Fibroblast of mammary gland (primary cell): ENCODE measurements at places on chromosomes 5 and 9.

GRCh38 chr5:26060212-26060611 is 978.2 kb downstream of the CDH9 start:
- DNase-seq, result no peak

DNA sequence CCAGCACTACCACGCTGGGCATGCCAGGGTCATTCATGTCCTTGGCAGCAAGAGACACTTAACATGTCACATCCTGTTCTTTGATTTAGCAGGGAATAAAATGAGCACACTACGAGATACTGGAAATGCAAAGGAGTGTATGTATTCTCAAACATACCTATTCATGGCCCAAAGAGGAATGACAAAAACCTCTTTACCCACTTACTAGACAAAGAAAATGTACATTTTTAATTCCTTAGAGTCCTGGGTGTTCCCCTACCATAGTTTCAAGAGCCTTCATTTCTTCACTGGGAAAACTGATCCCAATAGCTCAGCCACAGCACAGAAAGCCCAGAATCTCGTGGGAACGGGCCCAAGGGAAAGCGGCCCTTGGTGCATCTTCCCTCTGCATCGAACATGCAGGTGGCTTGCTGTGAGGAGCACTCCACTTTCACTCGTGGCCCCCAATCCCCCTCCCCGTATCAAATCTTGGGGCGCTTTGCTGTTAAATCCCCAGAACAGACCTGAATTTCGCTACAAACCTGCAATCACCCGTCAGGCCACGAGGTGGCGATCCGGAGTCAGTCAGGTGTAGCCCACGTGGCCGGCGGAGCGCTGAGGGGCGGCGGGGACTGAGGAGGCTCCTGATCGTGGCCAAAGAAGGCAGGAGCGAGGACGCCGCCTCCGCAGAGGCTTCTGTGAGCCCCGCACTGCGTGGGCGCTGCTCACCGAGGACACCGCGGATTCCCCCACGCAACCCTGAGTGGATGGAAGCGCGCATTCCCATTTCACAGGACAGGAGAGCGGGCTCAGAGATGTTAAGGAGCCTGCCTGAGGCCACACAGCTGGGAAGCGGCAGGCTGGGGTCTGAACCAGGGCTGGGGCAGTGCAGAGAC is 91.4 kb downstream of the LMX1B start:
- DNase-seq, result peak; percentile 54

GRCh38 chr5:6744841-6745705 is 31.8 kb downstream of the TENT4A start:
- no peak for DNase-seq

- no peak for DNase-seq
Observed at GRCh38 chr5:72206994-72207393, 99.7 kb downstream of the MAP1B start.

DNA sequence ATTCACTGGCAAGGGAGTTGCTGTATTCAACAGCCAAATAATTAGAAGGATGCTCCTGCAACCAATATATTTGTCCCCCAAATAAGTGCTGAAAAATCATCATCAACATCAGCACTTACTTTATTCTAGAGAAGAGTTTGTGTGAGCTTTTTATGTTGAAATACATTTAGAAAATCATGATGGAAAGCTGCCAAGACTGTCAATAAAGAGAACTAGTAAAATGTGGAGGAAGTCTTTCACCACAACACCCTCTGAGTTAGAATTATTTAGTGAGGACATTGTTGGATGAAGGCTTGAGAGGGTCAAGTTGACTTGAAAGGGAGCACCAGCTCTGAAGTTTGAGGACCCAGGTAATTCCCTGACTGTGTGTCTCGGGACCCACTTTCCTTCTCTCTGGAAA is 100.2 kb upstream of the TBCA start:
- DNase-seq, result no peak

DNA sequence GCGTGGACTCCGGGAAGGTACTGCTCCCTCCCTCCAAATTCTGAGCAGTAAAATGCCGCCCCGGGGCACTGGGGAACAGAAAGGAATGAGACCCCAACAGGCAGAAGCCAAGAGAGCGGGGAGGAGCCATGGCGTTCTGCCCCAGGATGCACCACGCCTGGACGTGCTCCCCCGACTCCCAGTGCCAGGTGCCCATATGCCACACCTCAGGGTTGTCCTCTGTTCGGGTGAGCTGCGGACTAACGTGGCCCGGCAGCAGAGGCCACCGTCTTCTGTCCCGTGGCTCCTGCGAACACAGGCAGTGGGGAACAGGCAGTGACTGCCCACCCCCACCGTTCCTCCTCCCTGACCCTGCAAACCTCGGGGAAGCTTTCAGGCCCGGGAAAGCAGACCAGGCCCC is 4.8 kb downstream of the SURF6 start:
- no peak for DNase-seq

DNA sequence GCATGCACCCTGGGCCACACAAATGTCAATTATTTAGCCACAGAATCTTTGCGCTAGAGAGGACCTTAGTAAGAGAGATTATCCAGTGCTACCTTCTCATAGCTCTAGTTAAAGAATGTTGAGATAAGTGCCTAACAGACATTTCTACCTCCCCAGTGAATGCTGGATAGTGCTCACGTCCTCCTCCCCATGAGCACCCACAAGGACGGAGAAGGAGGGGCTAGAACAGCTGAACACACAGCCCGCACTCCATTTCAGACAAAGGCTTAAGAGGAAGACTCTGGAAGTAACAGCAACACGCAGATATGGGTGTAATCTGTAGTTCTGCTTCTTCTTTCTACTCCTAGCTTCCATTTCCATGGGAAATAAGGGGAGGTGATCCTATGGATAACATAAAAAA is 120.5 kb downstream of the FEM1C start:
- DNase-seq, result no peak
